Right atrium auricular region (tissue), 2 donors: ENCODE measurements at places on chromosomes 2 and 18.

DNA sequence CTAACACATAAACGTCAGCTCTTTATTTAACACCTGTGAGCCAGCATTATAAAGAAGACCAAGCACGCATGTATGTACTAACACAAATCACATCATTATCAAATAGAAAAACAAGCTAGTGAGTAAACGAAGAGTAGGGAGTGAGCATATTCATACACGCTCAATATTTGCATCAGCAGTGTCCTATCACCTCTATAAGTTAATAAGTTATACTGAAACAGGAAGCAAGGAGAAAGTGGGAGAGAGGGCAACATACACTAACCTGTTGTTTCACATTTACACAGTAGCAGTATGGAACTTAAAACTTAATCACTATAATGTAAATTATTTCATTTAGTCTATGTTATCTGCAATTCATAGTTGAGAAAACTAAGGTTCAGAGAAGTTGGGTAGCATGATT, 321.5 kb upstream of the TANK start:
- DNase-seq = no peak

- DNase-seq = no peak
Observed at GRCh38 chr2:36146765-36147164, 208.8 kb upstream of the CRIM1 start.

GRCh38 chr2:73944714-73945113, 18.0 kb downstream of the DGUOK start:
- DNase-seq = no peak

GRCh38 chr2:109195193-109196045, 66.4 kb downstream of the SH3RF3 start:
- peak; percentile 9 for DNase-seq

DNA sequence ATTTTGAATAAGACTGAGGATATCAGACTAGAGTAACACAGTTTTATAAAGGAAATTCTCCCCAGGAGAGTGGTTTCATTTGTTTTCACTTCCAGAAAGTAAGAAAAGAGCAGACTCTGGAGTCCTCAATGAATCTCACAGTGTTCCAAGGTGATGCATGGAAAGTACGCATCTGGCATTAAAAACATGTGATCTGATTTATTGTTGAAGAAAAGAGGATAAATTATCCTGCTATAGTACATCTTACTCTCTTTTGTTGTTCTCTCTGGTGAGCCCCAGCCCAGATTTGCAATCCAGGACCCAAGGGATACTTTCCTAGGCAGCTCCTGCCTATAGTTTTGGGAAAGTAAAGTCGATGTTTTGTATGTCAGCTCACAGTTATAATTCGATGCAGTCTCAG, 285.9 kb downstream of the CTNNA2 start:
- no peak for DNase-seq

- DNase-seq = no peak
Observed at GRCh38 chr18:8839281-8839680, 133.9 kb downstream of the MTCL1 start.

GRCh38 chr2:200317975-200318374, 11.5 kb downstream of the SPATS2L start:
- no peak for DNase-seq
